ENCODE measurements at places on chromosomes 1 and 21.

DNA sequence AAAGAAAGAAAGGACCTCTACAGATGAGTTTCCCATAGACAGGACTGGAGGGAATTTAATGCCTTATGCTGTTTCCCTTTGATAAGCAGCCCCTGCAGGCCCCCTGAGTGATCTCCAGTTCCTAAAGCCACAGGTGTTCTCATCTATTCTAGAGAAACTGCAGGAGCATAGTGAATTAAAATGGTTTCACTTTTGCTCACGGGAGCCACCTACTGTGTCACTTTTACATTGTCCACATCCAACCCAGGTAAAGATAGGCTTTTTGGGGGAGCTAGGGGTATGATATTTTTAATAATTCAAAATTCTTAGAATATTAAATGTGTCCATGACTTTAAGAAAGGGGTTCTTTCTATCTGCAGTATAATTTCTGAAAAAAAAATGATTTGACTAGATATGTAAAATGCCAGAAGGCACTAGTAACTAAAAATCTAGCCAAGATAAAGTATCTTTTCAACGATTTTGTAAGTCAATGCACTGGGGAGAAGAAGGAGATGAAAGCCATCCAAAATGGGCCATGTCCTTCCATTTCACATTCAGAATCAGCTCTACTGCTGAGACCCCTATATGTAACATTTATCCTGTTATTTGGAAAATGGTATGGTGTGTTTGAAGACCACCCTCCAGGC, 267.3 kb upstream of the DUSP10 start:
- no peak for DNase-seq

- no peak for DNase-seq
Observed at GRCh38 chr1:111399792-111400610, 27.5 kb downstream of the OVGP1 start.

DNA sequence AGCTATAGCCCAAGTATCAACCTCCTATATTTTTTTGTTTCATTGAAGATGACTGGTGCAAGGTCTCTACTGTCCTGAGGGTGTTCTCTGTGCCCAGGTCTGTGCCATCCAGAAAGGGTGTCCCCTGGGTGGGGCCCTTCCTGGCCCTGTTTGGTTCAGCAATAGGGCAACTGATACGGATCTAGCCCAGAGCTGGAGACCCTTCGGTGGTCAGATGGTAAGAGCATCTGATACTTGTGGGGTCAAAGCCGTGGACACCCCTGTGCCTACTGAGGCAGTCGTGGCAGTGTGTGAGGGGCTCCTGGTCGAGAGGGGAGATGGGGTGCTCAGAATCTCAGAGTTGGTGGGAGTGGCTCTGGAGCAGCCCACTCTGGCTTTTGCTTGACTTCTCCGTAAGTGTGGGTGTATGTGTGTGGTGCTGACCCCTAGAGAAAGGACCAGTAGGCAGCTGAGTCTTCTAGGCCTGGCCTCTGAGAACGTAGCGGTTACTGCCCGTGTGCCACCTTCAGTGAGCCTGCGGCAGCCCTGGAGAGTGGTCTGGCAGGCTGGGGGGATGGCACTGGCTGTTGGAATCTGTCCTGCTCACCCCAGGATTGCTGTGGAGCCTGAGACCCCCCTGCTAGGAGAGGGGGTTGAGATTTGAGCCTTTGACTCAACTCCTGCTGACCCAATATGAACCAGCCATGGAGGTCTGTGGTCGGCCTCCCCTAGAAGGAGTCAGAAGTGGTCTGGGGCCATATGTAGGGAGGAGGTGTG, 2.7 kb downstream of the AMPD2 start:
- no peak for DNase-seq

DNA sequence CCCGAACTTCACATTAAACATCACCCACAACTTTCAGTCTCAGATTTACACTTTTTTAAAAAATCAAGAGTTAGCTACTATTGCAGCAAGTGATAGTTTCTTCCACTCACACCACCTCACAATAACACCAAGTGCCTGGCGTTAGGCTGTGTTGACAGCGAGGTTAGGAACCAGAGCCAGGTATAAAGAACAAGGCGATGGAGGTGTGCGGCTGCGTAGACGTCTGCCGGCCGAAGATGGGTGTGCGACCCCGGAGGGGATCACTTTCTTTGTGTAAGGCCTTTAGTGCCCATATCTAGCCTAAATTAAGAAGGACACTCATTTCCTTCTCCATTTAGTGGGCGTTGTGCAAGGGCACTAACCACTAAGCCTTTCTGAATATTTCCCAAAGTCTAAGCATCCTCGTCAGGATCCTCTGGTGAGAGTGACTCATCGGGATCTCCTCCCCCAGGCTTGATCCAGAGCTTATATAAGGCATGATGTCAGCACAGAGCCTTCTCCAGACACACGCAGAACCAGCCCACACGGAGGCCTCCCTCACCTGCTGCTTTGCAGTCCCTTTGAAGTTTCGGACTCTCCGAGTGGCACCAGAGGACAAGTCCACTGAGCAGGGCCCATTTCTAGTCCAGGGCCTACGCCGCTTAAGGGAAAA, 11.8 kb downstream of the NHLH2 start:
- DNase-seq, result peak; percentile 27

GRCh38 chr21:36713746-36714145, 14.8 kb downstream of the SIM2 start:
- DNase-seq, result no peak

- DNase-seq, result no peak
Observed at GRCh38 chr1:157429601-157430240, 122.6 kb downstream of the FCRL5 start.

DNA sequence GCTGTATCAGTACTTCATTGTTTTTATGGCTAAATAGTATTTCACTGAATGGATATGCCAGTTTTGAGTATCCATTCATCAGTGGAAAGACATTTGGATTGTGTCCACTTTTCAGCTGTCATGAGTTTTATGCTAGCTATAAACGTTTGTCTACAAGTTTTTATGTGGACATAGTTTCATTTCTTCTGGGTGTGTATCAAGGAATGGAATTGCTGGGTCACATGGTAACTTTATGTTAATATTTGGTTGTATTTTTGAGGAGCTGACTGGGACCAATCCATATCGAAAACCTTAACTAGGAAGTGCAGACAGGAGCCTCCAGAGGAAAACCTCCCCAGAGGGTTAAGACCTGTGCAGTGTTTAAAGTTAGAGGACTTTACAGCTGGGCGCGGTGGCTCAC, 31.8 kb upstream of the DISC1 start:
- no peak for DNase-seq

- no peak for DNase-seq
Observed at GRCh38 chr1:223534677-223535076, 130.8 kb downstream of the CAPN8 start.
